ENCODE measurements at places on chromosomes 4 and X.

- DNase-seq, result no peak
Observed at GRCh38 chr4:127759893-127760292, 22.2 kb upstream of the HSPA4L start.

- no peak for DNase-seq
Observed at GRCh38 chr4:16271411-16271810, 45.1 kb upstream of the TAPT1 start.

GRCh38 chr4:108813261-108813660 is 50.4 kb upstream of the ETNPPL start:
- no peak for DNase-seq

GRCh38 chr4:142858446-142858845 is 12.3 kb upstream of the INPP4B start:
- no peak for DNase-seq

DNA sequence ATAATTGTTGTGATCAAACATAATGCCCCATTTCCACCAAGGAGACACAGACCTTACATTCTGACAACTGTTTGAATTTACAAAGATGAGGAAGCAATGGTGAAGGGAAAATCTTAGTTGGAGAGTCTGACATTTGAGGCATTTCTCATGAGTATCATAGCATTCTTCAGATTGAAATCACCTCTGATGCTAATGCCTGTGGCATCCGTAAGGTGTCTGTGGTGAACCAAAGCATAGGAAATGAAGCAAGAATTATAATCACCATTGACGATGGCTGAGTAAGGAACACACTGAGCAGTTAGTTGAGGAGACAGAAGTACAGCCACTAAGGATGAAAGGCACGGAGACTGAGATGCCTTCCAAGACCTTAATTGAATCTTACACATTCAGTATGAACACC is 575.7 kb downstream of the TRIML1 start:
- no peak for DNase-seq

GRCh38 chr4:94463771-94464170 is 12.0 kb downstream of the PDLIM5 start:
- no peak for DNase-seq

DNA sequence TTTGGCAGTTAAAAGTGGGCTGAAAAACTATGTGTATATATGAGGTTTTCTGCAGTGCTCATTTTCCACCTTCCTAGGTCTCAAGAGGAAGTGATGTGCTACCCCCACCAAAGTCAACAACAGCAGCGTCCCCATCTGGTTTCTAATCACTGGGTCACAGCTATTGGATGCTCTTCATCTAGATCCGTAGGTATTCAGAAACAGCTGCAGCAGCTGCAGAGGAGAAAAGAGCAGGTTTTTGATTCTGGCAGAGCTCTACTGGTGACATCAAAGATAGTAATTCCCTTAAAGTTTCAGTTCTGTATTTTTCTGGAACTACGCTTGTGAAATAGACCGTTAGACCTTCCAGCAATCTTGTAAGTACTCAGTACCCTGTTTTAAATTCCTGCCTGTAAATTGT is 5.8 kb upstream of the GUCY2F start:
- no peak for DNase-seq

DNA sequence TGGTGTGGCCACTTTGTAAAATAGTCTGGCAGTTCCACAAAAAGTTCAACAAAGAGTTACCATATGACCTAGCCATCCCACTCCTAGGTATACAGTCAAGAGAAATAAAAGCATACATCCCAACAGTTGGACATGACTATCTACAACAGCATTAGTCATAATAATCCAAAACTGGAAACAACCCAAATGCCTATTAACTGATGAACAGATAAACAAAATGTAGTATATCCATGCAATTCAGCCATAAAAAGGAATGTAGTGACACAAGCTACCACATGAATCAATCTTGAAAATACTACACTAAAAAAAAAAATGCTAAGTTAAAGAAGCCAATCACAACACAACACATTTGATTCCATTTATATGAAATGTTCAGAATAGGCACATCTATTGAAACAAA is 16.1 kb downstream of the MED14 start:
- DNase-seq, result no peak

DNA sequence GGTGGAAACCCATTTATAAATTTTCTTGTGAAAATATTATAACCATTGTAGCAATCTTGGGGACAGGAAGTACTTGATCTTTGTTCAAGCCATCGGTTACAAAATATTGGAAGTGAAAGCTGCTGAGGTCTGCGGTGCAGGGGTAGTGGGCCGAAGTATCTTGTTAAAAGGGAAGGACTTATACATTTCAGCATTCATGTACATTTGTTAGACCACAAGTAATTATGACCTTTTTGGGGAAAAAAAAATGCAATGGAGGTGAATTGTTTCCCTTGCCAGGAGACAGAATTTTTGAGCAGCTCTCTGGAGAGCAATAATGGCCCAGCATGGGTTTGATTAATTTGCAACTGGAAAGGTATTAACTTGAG is 121.3 kb downstream of the EGF start:
- DNase-seq, result no peak

DNA sequence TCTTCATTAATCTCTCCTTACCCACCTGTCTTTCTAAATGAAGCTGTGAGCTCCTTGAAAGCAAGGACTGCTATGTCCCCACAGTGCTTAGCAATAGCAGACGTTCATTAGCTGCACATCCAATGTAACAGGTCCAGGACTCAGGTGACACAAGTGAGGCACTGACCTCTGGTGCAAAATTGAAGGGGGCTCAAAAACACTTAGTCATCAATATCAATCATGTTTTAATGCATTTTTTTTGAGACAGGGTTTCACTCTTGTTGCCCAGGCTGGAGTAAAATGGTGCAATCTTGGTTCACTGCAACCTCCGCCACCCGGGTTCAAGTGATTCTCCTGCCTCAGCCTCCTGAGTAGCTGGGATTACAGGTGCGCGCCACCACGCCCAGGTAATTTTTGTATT is 56.1 kb upstream of the ADGRG2 start:
- no peak for DNase-seq

GRCh38 chr4:139574641-139575040 is 18.6 kb upstream of the SETD7 start:
- no peak for DNase-seq

DNA sequence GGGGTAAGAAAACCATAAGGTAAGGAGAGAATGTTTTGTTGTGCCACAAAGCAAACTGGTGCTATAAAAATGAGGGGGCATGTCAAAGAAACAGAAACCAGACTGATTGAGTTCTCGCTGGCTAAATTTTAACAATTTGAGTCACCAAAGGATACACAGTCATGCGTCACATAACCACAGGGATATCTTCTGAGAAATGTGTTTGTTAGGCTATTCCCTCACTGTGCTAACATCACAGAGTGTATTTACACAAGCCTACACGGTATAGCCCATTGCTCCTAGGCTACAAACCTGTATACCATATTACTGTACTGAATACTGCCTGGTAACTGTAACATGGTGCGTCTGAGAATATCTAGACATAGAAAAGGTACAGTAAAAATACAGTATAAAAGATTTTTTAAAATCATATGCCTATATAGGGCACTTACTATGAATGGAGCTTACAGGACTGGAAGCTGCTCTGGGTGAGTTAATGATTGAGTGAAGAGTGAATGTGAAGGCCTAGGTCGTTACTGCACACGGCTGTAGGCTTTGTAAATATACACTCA is 50.1 kb downstream of the FBXW7 start:
- DNase-seq, result no peak

- DNase-seq, result no peak
Observed at GRCh38 chr4:81635739-81636138, 164.0 kb upstream of the RASGEF1B start.

- no peak for DNase-seq
Observed at GRCh38 chrX:68599256-68600152, 48.0 kb upstream of the STARD8 start.

GRCh38 chr4:141636082-141636770 is at the start of gene IL15:
TSS of gene IL15 (plus strand) at chr4:141636583. CDS start at chr4:141719465, 82,882 bp downstream.
- no peak for DNase-seq

- DNase-seq, result no peak
Observed at GRCh38 chrX:13647709-13648212, 5.2 kb upstream of the TCEANC start.

DNA sequence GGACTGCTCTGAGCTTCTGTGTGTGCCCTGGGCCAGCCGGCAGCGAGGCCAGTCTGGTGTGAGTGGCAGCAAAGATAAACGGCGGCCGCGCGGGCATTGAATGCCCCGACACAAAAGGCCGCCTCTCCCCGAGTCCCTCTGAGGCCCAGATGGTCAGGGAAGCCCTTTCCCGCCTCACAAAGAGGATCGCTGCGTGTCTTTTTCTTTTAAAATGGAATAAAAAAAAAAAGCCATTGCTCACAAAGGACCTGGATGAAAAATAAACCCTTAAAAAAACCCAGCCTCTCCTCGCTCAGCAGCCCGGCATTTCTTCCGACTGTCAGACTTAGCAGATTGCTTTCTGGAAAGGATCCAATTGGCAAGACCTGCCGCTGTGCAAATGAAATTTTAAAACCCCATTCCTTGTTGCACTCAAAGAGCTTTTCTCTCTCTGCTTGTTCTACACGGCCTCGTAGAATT is 578.7 kb downstream of the BCOR start:
- no peak for DNase-seq

DNA sequence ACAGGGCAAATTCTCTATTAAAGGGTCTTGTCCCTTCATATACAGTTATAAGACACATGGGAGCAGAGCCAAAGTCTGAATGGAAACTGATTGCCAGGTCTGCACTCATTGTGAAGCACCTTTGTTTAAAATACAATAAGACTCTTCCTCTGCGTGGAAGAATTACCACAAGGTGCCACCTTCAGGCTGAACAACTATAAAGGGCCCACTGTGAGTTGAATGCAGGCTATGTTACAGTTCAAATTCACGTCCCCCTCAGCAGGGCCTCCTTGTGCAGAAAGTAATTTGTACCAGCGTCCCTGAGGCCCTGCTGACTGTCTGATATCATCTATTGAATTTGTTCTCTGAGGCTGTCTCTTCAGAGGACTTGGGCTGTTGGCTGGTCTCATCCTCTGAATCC is 225.8 kb upstream of the TEX13C start:
- no peak for DNase-seq

DNA sequence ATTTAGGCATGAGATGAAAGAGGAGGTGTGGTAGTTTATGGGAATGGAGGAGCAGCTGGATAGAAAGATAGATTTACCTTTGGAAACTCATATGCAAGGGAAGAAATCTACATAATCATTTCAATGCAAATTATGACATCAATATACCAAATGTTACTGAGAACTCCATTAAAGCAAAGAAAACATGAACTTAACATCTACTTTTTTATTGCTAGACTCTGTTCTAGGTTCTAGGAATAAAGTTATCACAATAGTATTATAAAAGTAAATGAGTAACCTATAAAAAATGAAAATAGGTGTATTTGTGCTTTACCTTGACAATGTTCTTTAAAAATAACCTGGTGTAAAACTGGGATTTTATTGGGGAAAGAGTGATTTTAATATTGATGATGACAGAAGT is 221.6 kb upstream of the SLIT2 start:
- DNase-seq, result no peak

DNA sequence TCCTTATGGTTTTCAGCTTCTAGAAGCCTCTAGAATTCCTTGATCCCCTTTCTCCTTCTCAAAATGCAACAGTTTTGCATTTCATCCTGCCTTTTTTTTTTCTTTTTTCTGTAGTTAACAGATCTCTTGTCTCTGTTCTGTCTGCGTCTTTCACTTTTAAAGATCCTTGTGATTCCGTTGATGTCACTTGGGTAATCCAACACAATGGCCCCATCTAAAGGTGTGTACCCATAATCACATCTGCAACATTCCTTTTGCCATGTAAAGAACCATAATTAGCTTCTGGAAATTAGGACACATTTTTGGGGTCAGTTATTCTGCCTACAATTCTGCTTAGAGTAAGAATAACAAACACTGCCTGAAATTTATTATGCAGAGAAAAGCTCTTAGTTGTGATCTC is 1180.9 kb upstream of the ADGRL3 start:
- no peak for DNase-seq

DNA sequence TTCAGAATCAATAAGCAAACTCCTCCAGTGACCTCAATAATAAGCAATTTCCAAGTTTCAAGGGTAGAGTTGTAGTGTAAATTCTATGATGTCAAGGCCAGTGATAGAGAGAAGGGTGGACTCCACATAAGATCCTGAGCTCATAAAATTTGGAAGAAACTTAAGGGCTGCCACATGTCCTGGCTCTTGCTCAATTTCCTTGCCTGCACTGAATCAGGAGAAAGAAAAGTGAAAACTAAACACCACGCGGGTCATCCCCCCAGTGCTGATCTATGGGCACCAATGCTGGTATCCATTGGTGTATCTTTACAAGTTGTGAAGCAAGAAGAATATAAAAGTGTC is 392.0 kb upstream of the INTU start:
- DNase-seq, result no peak

DNA sequence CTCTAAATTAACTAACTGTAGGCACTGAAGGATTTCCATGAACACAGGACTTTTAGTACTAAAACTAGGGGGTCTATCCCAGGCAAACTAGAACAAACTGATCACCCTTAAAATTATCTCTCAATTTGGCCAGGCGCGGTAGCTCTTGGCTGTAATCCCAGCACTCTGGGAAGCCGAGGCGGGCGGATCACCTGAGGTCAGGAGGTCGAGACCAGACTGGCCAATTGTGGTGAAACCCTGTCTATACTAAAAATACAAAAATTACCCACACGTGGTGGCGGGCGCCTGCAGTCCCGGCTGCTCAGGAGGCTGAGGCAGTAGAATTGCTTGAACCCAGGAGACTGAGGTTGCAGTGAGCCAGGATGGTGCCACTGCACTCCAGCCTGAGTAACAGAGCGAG is 436.6 kb downstream of the RPA4 start:
- no peak for DNase-seq

- no peak for DNase-seq
Observed at GRCh38 chr4:45865781-45866180, 258.1 kb downstream of the GABRG1 start.

DNA sequence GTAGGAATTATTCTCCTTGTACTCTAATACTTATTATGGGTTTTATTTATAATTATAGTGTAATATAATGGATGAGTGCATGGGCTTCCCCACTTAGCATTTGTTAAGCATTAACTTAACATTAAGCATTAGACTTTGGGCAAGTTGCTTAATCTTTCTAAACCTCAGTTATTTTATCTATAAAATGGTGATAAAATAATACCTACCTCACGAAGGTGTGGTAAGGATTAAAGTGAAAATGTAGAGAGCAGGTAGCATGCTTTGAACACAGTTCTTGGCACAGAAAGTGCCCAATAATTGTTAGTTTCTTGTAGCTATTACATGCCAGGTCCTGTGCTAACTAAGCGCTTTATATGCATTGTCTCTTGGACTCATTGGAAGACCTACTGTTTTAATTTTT is 2.6 kb downstream of the MSMO1 start:
- DNase-seq, result no peak

DNA sequence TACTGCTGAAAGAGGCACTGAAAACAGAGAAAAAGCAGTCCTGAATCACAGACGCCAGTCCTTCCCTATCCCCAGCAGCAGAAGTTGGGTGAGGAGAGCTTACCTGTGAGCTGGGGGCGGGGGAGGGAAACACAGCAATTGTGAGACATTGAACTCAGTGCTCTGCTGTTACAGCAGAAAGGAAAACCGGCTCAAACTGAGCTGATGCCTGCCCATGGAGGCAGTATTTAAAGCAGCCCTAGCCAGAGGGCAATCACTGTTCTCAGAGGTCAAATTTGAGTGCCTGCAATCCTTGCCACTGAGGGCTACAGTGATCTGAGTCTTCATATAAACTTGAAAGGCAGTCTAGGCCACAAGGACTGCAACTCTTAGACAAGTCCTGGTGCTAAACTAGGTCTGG is 220.7 kb downstream of the GRXCR1 start:
- no peak for DNase-seq

GRCh38 chr4:121950680-121951520 is 960 bp downstream of the TRPC3 start:
- DNase-seq, result no peak
